ENCODE measurements at places on chromosomes 3 and 15.

DNA sequence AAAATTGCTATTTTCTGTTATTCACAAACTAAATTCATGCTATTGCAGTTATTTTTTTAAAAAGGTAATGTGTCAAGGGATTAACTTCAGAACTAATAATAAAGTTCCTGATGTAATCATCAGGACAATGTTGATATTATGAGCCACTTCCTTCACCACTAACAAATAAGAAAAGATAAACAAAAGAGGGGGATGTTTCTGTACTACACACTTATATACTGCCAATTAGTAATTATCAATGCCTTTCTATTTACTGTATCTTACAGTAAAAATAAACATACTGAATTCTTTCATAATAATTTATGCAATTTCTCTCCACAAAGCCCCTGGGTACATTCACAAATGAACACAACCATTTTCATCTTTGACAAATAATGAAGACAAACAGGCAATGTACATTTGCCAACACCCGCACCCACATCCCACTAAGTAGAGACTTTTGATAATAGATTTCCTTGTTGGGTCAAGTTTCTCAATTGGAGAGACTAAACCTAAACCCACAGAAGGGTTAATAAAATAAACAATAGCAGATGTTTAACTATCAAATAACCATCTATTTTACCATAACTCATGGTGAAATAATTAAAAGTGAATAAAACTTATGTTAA is 3.7 kb downstream of the CBLB start:
- no peak for DNase-seq

DNA sequence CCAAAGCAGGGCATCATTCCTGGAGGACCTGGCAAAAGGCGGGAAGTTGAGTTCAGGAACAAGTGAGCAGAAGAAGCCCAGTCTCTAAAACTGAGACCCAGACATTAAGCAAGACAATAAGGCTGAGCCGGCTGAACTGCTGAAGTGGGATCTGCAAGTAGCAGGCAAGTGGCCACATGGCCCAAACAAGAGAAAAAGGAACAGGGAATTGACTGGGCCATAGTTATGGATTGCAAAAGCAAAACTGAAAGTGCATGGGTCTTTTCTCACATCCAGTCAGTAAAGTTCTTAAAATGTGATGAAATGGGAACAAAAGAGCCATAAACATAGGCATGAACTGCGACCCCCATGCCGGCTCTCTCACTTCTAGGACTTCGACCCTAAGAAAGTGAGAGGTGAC is 101.2 kb downstream of the SCN11A start:
- no peak for DNase-seq

DNA sequence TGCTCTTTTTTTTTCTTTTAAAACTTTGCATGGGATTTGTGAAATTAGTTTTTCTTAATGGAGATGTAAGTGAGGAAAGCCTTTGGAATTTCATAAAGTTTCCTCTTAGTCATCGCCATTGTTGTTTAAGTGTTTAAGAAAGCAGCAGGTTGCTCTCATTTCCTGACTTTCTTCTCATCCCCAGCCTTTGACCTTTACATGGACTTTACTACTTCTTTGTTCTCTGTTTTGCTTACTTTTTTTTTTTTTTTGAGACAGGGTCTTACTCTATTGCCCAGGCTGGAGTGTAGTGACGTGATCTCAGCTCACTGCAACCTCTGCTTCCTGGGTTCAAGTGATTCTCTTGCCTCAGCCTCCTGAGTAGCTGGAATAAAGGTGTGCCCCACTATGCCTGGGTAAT is 38.6 kb downstream of the FBXL2 start:
- no peak for DNase-seq

DNA sequence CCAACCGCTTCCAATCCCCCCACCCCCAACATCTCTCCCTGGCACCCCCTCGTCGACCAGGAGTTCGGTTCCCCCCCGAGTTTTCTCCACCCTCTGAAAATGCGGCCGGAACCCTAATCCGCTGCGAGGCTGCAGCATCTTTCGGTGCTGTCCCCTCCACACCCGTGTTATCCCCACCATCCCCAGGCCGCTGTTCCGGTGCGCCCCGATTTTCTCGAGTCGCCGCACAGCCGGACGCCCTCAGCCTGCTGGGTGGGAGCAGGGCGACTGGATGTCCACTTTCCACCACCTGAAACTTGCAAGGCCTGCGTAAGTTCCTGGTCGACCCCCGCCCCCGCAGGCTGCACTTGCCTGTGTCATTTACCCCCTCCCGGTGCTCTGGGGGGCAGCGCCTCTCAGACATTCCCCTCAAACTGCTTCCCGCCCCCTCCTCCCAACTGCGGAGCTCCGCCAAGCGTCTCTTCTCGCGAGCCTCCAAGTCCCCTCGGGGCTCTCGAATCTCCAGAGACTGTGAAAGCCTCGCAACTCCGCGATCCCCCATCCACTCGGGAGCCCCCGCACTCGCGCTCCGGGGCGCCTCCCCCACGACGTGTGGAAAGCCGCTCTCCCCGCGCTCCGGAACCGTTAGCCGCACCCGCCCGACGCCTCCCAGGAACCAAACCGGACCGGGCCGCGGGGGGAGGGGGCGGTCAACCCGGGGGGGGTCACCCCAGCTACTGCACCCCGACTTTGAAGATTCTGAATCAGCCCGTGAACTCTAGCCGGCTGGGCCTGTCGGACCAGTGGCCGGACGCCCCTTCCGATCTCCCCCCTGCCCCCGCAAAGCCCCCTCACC is 566 bp downstream of the ETV5 start:
- no peak for DNase-seq

GRCh38 chr3:181290941-181291340 is 301.4 kb upstream of the DNAJC19 start:
- DNase-seq = no peak

- DNase-seq = no peak
These were observed 299.5 kb upstream of the RASGRP1 start for GRCh38 chr15:38864122-38864521.

- no peak for DNase-seq
These were observed 446.1 kb upstream of the RARB start for GRCh38 chr3:24981924-24982323.

Measured in ovary (tissue), 10 donors.